ENCODE measurements at places on chromosomes 13 and 19.

DNA sequence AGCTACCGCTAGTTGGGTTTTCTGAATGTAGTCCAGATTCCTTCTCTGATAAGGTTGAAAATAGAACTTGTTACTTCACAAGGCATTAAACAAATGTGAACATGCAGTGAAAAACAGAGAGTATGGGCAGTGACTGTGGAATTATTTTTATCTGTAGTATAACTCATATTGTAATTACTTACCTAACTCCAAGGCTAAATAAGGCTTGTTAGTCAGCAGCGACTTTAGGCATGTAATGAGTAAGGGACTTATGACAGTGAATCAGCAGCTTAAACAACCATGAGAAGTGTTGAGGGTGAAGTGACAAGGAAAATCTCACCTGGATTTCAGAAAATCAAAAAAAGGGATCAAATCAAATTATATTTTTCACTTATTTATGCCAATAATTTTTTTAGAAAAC is 1719.5 kb upstream of the MIR17HG start:
- DNase-seq: no peak

- no peak for DNase-seq
Observed at GRCh38 chr19:29449371-29449770, 76.4 kb upstream of the VSTM2B start.

GRCh38 chr19:33363476-33363875 is 10.0 kb upstream of the CEBPG start:
- no peak for DNase-seq

DNA sequence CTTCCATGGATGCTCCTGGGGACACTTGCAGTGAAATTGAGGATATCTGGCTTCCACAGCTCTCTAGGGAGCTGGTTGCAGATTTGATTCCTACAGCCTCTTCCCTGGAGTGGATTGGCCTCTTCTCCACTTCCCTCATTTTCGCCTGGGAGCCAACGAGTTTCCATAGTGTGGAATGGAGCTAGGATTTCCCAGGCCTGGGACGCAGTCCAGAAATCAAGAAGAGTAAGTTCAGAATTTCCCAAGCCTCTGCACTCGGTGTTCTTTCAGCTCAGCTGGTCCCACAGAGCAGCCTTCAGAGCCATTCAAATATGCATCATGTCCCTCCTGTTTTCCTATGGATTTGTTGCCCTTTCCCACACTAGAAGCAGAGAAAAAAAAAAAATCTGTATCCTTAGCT is 68.2 kb downstream of the RAP2A start:
- no peak for DNase-seq
